Amniotic epithelial cell (primary cell): ENCODE measurements at places on chromosomes 3 and 15.

GRCh38 chr15:71733122-71733521 lies 77.2 kb upstream of the NR2E3 start:
- DNase-seq: no peak

GRCh38 chr15:74010929-74011540 lies 16.5 kb downstream of the PML start:
- peak; percentile 43 for DNase-seq

DNA sequence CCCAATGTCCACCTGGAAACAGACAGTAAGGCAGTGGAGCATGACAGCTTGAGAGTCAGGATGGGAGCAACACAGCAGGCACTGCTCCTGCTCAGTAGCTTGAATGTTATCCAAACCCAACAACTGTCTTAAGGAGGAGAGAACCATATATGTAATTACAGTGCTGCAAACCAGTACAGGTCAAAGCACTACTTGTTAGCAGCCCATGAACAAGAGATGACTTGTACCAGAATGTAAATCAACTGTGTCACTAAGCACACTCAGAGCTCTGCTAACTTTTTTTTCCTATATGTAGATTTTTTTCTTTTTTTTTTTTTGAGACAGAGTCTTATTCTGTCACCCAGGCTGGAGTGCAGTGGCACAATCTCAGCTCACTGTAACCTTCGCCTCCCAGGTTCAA lies 87.1 kb downstream of the ANO10 start:
- DNase-seq: no peak

DNA sequence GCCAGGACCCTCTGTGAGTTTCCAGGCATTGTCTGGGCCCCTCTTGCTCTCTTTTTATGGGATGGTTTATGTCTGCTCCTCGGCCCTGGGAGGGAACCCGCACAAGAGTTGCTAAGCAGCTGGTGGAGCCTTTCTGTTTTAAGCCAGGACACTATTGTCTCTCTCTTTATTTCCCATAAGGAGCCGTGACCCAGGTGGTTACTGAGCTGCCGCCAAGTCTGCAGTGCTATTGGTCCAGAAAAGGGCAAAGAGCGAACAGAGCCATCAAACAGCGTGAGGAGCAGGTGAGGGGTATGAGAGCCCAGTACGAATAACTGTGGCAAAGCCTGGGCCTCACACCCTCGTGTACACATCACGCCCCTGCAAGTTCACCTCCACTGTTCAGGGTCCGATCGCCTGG lies 280.2 kb downstream of the SHQ1 start:
- DNase-seq: no peak

GRCh38 chr15:41695750-41696436 lies 35.7 kb downstream of the MGA start:
- DNase-seq: peak; percentile 82

- peak; percentile 67 for DNase-seq
Observed at GRCh38 chr3:11155341-11156025, 1.2 kb downstream of the HRH1 start.

GRCh38 chr3:4495294-4496086 lies 2.3 kb downstream of the ITPR1 start:
- peak; percentile 38 for DNase-seq

- DNase-seq: no peak
Observed at GRCh38 chr3:30639937-30640336, 33.5 kb downstream of the TGFBR2 start.

DNA sequence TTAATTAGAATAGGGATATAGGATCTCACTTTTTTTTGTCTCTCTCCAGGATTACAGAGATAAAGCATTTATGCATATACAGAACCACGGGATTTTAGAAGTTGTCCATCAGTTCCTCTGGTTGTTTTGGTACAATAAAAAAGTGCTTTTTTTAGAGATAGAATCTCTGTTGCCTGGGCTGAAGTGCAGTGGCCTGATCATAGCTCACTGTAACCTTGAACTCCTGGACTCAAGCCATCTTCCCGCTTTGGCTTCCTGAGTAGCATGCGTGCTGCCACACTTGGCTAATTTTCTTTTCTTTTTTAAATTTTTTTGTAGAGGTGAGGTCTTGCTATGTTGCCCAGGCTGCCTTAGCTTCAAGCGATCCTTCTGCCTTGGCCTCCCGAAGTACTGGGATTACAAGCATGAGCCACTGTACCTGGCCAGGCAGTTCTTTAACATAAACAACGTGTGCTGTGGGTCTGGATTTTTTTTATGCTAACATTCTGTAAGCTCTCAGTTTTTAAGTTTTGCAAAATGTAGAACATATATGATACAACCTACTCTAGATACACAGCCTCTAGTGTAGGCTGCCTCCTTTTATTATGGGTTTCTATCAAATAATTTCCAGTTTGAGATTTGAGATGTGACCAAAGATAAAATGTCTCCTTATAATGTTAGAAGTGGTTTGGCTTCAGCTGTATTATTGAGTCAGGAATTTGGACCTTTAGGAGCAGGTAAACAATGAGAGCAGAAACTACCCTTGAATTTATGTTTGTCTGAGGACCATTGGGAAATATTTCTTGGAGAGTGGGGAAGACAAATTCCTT lies 57.4 kb upstream of the ULK4 start:
- no peak for DNase-seq

- DNase-seq: no peak
Observed at GRCh38 chr3:79245284-79246138, 522.3 kb downstream of the ROBO1 start.

DNA sequence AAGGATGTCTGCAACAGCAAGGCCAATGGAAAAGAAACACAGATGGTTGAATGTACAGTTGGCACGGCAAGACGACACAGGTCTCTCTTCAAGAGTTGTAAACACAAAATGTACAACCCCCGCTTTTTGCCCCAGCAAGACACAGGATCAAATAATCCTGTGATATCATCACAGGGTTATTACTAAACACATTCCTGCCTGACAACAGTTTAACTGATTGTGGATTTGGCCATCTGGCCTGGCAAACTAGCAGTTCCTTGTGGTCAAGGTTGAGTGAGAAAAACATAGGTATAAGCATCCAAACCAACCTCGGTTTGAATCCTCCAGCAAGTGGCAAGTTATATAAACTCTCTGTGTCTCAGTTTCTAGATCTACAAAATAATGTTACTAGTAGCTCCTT lies 23.4 kb downstream of the PARP16 start:
- peak; percentile 82 for DNase-seq

GRCh38 chr15:95916568-95916967 lies 413.9 kb upstream of the NR2F2 start:
- no peak for DNase-seq

- DNase-seq: no peak
Observed at GRCh38 chr3:61789861-61790260, 228.5 kb downstream of the PTPRG start.

DNA sequence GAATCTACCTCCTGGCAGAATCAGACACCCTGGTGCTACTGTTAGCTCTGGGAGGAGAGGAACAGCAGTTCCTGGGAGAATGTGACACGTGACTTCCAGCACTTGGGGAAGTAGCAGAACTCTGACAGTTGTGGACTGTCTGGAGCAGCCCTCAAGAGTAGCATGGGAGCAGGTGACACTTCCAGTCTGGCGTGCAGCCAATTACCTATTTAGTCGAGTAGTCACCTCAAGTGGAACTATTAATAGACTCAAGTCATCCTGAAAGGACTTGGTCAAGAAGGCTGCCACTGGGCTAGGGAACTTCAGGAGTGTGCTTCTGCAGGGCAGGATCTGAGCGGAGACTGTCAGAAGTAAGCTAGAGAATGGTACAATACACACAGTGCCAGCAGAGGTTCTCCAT lies 62.3 kb downstream of the MTHFS start:
- DNase-seq: no peak

DNA sequence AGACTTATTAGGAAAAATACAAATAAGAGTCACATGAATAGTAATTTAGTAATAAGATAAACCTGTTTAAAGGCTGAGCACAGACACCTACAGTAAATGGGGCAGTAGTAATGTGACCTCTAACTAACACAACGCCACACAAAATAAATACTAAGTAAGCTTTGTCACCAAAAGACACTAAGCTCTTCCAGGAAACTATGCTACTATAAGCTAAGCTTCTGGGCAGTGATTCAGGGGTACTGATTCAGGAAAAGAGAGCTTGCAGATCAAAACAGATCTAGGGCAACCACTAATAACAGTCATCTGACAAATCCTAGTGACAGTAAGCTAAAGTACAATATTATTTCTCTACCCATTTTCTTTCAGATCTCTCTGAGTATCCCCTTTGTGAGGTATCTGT lies 68.8 kb downstream of the PLOD2 start:
- peak; percentile 19 for DNase-seq

- DNase-seq: no peak
Observed at GRCh38 chr3:49902511-49903345, 945 bp downstream of the MST1R start.

DNA sequence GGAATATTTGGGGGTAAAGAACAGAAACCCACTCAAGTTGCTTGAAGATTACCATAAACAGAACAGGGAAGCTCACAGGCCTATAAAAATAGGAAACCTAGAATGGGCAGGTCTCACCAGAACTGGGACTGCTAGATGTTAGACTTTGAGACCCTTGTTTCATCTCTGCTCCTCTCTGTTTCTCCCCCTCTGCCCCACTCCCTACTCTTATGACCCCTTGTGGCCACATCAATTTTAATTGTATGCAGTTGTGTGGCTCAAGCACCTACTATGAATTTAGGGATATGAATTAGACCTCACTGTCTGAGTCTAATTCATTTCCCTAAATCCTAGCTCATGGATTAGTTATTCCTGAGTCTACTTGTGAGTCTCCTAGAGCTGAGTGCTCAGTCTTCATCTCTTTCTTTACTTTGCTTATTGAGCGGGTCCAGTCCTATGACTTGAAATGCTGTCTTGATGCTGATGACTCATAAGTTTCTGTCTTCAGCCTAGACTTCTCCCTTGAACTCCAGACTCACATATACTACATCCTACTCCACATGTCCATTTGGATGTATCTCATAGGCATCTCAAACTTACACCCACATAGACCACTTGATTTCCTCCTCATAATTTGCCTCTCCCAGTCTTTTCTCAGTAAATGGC lies 78.7 kb downstream of the ITPR1 start:
- DNase-seq: no peak

- peak; percentile 36 for DNase-seq
Observed at GRCh38 chr3:19945969-19946831, 697 bp upstream of the RAB5A start.

GRCh38 chr15:39799552-39800011 lies 16.9 kb upstream of the FSIP1 start:
- no peak for DNase-seq
